ENCODE measurements at places on chromosomes 16 and 17.

DNA sequence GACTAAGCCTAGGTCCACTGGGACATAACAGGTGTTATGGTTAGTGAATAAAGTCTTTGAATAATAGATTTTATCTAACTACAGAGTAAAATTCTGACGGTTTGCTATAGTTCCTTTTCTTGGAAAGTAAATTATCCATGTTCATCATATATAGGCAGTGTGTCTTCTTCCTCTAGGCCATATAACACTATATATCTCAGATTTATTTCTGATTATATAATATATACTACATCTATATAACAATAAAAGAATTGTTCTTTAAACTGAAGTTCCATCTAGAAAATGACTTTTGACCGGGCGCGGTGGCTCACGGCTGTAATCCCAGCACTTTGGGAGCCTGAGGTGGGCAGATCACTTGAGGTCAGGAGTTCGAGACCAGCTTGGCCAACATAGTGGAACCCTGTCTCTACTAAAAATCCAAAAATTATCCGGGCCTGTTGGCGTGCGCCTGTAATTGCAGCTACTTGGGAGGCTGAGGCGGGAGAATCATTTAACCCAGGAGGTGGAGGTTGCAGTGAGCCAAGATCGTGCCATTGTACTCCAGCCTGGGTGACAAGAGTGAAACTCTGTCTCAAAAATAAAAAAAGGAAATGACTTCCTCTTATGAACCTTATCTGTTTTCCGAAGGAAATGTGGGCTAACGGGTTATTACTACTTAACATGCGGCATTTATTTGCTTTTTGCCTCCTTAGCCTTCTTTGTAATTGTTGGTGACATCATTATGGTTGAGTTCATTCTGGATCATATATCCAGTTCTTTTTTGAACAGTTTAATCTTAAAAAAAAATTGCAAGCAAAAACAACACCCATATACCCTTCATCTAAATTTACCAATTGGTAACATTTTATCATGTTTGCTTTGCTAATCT lies 29.2 kb downstream of the NOL11 start:
- no peak for DNase-seq

DNA sequence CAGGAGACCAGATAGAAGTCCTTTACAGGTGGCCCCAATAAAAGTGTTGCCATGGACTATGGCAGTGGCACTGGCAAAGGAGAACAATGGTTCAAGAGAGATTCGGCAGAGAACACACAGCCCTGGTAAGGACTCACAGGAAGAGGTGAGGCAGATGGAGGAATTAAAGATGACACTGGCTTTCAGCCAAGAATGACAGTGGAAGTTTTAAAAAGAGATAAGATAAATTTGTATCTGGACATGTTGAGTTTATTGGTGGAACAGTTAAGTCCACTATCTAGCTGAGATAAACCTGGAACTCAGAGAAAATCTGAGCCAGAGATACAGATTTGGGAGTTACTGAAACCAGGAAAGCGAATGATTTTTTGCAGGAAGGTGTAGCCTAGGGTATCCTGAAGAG lies 20.1 kb downstream of the CMC2 start:
- no peak for DNase-seq

DNA sequence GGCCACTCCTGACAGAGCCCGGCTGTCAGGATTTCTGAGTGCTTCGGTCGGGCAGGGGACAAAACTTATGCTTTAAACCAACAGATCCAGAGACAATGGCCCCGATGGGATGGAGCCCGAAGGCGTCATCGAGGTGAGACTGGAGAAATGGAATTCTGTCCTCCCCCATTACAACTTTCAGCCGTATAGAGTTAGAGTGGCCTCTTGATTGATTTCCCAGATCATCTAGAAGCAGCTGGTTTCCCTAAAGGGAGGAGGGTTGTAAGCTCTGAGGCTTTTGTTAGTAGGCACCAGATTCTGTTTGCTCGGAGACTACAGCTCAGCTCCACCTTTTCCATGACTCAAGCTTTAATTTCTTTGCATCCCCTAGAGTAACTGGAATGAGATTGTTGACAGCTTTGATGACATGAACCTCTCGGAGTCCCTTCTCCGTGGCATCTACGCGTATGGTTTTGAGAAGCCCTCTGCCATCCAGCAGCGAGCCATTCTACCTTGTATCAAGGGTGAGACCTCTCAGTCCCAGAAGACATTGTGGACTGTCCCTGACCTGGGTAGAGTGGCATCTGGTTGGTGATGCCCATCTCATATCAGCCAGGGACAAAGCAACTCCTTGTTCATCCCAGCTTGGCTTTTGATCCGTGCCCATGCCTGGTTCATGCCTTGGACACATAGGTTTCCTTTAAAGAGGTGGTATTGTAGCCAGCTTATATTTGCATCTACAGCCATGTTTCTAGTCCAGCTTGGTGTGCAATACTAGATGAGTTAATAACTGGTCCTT lies 5.1 kb upstream of the CD68 start:
- DNase-seq = no peak

DNA sequence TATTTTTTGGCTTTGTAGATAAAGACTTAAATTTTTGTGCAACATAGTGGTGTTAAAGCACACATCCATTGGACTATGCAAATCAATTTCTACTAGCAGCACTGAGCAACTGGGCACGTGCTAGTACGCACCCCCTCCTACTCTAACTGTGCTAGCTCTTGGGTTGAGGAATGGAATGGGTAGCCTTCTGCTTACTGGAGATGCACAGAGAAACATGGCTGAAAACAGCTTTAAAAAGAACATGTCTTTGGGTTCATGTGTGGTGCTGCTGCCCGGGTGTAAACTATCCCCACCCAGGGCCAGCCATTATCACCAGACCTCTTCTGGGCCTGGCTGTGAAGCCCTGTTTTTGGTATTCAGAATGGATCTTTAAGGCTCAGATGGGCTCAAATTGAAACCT lies 7.3 kb downstream of the ESRP2 start:
- DNase-seq = no peak

DNA sequence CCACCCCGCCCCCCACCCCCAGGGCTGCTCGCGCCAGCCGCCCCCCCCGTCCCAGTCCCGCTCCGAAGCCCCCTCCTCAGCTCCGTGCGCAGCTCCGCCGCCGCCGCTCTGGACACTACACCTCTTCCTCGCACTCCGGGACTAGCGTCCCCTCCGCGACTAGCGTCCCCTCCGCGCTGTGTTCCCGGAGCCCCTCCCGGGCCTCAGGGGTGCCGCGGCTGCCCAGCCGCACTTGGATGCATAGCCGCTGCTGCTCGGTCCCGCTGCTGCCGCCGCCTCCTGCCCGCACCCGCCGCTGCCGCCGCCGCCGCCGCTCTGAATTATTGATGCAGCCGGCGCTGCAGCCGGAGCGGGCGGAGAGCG lies at the start of gene CBLN1:
Gene CBLN1, minus strand, starts transcription at position 359 of the 363 bp plus-strand sequence. CDS start 373 bp downstream, outside the sequence.
- DNase-seq = no peak

DNA sequence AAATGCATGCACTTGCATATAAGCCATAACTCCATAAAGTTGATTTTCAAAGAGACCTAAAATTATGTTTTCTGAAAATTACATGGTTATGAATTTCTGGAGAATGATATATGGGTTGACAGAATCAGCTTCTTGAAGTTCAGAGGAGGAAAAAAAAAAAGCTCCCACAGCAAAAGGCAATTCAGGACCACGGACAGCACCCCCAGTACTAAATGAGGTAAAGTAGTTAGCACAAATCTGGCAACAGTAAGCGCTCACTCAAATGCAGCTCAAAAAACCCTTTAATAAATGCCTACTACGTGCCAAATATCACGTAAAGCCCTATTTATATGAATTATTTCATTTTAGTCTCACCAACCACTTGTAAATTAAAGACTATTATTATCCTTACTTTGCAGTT lies 135.2 kb downstream of the SHISA9 start:
- peak; percentile 41 for DNase-seq

DNA sequence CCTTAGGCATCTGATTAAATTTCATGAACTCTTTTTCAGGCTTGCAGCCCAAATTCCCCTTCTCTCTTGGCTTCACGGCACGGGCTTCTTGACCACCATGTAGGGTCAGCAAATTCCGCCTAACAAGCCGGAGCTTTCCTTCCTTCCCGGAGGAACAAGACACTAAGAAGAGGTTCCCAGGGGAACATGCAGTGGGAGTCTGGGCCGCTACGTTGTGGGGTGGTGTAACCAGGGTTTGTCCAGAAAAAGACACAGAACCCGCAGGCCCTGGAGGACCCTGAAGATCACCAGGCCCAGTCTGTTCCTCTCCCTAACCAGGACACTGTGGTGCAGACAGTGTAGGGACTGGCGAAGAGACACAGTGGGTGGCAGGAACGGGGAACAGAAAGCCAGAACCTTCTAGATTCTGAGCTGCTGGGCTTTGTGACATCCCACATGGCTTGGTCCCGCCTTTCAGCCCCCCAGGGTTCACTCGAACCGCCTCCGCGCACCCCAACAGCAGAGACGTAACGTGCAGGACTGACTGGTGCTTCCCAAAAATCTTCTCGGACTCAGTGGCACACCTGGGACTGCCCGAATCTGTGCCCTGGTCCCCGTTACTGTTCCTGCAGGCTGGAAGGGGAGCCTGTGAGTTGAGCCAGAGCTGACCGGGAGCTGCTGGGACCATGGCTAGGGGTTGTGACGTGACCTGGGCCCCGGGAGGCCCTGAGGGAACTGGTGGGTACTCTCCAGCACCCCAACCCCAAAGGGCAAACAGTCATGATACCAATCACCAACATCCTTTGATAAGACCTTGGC lies 55.2 kb downstream of the TBC1D16 start:
- DNase-seq = no peak

GRCh38 chr16:75273054-75273925 lies 21.9 kb upstream of the BCAR1 start:
- peak; percentile 66 for DNase-seq

DNA sequence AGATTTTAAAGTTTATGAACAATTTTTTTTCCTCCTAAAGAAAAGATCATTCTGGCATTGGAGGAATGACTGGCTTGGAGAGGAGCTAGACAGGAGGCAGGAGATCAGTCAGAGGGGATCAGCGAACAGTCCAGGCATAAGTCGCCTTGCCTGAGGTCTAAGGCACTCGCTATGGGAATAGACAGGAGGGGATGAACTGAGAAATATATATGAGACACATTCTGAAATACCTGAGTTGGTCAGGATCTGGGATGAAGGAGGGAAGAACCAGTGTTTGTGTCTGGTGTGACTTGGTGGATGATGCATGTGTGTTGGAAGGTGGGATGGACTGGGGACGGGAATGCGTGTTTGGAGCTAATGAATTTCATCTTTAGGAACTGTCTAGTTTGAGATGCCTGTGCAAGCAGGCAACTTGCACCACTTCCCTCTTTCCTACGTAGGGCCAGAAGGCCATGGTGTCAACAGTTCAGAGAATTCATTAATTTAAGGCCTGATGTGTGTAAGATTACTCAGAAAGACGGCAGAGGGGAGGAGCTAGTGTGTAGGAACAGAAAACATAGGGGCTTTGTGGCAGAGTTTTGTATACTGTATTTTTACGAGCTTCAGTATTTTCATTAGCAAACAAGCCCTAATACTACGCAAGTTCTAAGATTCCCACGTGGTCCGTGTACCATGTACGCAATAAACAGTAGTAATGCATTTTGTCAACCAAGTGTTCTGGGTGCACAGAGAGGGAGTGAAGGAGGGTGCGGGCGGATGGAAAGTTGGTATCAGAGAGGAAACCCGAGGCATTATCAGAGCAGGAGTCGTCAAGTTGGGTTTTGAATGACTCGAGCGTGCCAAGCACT lies 825 bp downstream of the HEATR6 start:
- no peak for DNase-seq

DNA sequence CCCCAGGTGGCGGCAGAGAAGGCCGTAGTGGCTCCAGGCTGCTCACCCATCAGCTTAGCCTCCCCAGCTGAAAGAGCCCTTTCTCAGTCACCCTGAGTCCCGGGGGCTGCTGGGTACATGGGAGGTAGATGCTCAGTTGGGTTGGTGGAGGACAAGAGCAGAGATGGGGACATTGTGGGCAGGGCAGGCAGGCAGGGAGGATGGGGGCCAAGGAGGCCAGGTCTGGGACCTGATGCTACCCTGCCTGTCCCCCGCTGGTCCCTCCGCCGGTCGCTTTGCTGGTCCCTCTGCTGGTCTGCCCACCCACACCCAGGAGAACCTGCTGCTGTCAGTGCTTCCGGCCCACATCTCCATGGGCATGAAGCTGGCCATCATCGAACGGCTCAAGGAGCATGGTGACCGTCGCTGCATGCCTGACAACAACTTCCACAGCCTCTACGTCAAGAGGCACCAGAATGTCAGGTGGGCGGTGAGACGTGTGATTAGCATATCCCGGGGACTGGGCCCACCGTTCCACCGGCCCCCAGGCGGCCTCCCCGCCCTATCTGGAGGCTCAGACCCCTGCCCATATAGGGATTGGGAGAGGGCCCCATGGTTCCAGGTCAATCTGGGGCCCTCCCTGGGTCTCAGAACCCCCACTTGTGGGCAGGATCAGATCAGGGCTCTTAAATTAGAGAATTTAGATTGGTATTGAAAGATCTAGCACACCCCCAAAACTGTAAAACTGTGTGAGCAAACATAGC lies 26.9 kb downstream of the ADCY7 start:
- DNase-seq = no peak

GRCh38 chr17:67602974-67603373 lies 114.8 kb upstream of the NOL11 start:
- DNase-seq = peak; percentile 20

DNA sequence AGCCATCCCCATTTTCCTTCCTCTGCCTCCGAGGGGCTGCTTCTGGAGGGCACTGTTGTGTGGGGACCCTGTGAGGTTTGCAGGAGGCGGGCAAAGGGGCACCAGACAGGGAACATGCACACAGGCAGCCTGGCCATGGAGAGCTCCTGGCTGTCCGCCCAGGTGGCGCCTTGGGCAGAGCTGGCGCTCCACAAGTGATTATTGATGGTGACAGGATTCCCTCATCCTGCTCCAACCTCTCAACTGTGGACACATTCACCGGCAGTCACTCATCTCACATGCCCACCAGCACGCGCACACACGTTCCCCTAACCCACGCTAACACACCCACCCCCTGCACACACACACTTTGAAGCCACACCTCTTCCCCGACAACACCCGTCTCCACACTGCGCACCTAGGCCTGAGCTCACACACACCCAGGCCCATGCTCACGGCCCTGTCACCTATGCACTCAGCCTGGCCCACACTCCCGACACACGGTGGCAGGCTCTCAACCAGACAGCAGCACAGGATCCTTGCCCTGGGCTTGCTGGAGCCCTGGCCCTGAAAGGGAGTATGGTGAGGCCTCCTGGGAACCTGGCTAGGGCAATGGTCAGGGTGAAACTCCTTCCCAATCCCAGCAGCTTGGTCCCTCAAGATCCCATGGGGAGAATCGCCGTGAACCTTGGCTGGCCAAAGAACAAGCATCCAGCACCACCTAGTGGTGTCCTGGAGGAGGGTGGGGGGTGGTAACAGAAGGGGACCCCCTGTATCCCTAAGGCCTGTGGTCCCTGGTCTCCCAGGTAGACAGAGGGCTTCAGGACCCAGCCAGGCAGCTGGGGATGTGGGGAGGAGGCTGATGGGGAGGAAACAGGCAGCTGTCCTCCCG lies 3.6 kb downstream of the PNMT start:
- peak; percentile 15 for DNase-seq

- no peak for DNase-seq
Measured at GRCh38 chr17:2865228-2865627, 69.0 kb downstream of the RAP1GAP2 start.

- no peak for DNase-seq
Measured at GRCh38 chr16:84548971-84549844, 44.7 kb upstream of the MEAK7 start.

- DNase-seq = no peak
Measured at GRCh38 chr16:69302301-69302700, 8.8 kb upstream of the VPS4A start.

GRCh38 chr17:82400206-82400605 lies 17.9 kb upstream of the HEXD start:
- DNase-seq = no peak

GRCh38 chr16:69613378-69614154 lies 47.8 kb downstream of the NFAT5 start:
- peak; percentile 88 for DNase-seq

Data from mammary epithelial cell (primary cell).